ENCODE measurements at places on chromosomes 7 and 10. TPM values are rescaled to one million over a fixed set of nuclear protein-coding genes. Genes with fewer than 3 reads are reported as not detected.

DNA sequence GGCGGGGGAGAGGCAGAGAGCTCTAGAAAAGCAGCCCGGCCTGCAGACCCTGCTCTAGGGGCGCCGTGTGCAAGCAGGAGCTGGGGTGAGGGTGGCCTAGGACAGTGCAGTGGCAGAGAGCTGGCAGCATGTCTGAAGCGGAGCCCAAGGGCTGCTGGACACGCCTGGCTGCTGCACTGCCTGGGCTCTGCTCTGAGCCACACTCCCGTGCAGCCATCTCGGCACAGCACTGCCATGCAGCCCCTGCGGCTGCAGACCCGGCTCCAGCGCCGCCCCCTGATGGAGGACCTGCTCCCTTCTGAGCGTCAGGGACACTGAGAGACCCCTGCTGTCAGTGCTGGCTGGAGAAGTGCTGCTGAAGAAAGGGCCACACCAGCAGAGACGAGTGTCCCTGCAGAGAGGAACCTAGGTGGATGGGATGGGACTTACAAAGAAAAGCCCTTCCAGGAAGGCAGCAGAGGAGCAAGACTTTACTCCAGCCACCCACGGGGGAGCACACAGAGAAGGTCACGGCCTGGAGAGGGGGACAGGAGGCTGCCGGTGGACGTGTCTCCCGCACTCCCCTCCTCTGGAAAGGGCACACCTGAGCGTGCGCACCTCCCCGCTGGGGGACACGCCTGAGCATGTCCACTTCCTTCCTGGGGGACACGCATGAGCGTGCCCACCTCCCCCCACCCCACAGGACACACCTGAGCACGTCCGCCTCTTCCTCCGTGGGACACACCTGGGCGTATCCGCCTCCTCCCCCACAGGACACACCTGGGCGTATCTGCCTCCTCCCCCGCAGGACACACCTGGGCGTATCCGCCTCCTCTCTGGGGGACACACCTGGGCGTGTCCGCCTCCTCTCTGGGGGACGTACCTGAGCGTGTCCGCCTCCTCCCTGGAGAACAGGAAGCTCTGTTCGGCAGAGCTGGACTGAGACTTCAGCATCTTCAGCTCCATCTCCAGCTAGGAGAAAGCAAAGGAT lies 252.9 kb downstream of the MAD1L1 start:
- peak; percentile 83 for DNase-seq

DNA sequence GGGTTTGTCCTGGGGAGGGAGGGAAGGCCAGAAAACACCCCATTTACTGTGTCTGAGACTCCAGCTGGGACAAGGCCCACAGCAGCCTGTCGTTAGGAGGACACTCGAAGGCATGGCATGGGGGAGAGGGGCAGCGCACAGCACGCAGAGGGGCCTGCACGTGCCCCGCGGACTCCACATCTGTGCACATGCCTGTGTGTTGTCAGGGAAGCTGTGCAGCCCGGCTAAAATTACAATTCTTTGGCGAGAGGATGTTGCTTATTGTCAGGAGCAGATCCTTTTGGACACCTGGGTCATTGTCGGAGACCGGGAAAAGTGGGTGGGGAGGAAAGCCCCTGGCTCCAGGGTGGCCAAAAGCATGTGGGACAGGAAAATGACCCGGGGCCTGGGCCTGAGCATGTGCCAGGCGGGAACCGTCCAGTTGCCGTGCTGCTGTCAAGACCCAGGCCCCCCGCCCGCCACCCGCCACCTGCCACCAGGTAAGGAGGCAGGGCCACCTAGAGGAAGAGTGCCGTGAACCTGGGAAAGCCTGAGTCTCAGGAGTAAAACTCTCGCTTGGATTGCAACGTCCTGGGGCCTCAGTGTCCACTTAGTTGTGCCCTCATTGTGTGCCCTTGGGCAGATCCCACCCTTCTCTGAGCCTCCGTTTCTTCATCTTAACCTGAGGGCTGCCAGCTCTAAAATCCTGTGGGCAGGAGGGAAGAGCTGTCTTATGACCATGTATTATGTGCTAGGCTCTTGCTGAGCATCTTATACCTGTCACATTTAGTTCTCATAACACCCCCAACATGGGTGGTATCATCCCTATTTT lies 7.2 kb downstream of the VSIR start:
- DNase-seq = no peak

- no peak for DNase-seq
These were observed 1.7 kb upstream of the SPACDR start for GRCh38 chr7:100465702-100466311.

GRCh38 chr7:104209063-104209462 lies 1.2 kb upstream of the ORC5 start:
- DNase-seq = no peak

ERVW-1 gene
- total RNA-seq = not detected

DNA sequence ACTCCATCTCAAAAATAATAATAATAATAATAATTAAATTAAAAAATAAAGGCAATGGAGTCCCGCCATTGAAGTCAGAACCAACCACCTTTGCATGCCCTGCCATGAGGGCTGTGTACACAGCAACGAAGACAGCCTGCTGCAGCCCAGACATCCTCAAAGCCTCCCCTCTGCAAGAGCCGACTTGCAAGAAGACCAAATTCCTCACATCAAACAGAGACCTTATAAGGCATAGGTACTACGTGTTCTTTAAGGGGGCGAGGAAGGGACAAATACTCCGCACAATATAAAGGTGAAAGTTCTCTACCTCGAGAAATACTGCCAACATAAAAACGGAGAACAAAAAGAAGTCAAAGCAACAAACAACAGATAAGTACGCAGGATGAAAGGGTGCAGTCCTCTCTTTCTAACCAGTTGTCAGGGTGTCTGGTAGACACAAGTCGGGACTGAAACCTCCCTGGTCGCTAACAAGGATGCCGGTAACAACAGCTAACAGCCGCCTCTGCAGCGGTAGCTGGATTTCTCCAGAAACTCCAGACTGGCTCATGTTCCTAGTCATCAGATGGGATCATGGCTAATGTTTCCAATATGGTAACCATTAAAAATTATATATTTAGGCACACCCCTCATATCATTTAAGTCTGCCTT lies 23.6 kb downstream of the FGFR2 start:
- DNase-seq = no peak

- peak; percentile 50 for DNase-seq
These were observed 6.9 kb downstream of the FAM241B start for GRCh38 chr10:69636626-69637605.

ZNF511 gene
- 37.4 TPM for total RNA-seq

- DNase-seq = no peak
These were observed 237.4 kb upstream of the SEMA3D start for GRCh38 chr7:85424298-85424697.

EGFR gene
- total RNA-seq = 144 TPM

GRCh38 chr10:80356989-80357850 lies 639 bp downstream of the DYDC2 start:
- DNase-seq = no peak
